ENCODE measurements at places on chromosomes 2 and 18.

DNA sequence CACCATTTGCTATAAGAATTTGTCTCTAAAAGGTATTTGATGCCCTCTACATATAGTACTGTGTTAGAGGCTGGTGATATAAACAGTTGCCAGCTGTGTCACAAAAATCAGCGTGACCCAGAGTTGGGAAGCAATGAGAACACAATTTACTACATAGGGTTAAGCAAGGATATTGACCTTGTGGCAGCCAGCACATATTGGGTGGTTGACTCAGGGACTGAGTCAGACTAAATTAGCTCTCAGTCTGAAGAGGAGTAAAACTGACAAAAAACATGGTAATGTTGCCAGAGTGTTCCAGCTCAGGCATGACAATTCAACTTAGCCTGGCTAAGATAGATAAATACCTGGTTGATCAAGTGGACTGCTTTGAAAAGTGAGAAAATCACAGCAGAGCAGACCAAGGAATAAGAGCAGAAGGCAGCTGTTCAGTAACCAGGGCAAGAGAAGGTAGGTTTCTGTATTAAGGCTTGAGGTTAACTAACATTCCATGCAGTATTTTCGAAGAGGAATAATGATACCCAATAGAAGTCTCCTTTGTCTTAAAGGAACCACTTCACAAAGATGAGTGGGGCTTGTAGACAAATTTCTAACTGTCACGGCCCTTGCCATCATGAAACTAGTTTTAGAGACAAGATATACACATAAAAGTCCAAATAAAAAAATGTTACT is 108.2 kb upstream of the ERBB4 start:
- DNase-seq, result peak; percentile 91

- DNase-seq, result no peak
Measured at GRCh38 chr2:132911726-132912724, 242.0 kb upstream of the LYPD1 start.

- DNase-seq, result no peak
Measured at GRCh38 chr2:213079756-213080155, 71.7 kb downstream of the IKZF2 start.

- no peak for DNase-seq
Measured at GRCh38 chr18:48889981-48890762, 60.6 kb downstream of the SMAD7 start.

- peak; percentile 26 for DNase-seq
Measured at GRCh38 chr2:218570850-218571249, 2.2 kb downstream of the CNOT9 start.

GRCh38 chr2:222782201-222782730 is 78.6 kb upstream of the ACSL3 start:
- DNase-seq, result no peak

DNA sequence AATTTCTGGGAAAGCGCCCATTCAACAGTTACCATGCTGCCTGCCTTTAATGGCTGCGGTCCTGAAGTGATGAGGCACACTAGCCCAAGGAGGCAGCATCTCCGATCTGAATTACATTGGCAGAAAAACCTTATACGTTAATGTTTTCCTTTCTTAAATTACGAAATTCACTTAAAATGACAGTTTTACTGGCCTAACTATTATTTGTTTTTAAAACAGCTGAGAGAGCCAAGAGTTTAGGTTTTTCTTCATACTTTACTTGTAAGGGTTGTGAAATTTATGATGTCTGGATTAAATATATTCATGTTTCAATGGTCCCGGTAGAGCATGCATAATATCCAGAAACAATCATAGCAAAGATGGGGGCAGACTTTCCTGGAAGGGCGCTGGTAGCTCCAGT is 115.2 kb upstream of the REV1 start:
- DNase-seq, result no peak

DNA sequence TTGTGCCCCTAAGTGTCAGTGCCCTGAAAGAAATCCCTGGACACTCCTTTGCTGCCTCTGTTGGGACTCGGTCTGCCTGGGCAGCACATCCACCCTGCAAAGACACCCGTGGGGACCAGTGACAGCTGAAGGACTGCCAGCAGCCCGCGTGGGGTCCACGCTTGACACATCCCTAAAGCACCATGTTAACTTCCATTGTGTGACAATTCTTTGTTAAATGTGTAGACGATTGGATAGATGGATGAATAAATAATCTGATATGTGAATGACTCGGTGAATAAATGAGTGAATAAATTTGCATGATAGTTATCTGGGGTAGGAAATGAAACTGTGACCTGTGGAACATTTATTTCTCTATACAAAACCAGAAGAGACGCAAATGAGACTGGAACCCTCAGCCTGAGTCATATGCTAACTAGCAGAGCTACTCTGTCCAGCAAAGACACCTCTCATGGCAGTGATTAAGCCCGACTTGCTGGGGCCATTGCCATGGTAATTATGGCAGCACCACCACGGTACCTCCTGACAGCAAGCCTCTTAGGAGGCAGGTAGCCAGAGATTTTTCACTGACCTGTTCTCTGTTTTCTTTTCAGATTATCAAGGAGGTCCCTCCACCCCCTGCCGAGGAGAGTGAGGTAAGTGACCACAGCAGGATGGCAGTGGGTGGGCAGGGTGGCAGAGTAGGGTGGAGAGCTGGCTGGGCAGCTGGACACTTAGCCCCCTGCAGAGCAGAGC is 156.8 kb downstream of the ANTXR1 start:
- no peak for DNase-seq

All from HS-5 (cell line).